Lower lobe of right lung (tissue), 2 donors: ENCODE measurements at places on chromosomes 2 and 18. TPM values are rescaled to one million over a fixed set of nuclear protein-coding genes. Genes with fewer than 3 reads are reported as not detected.
A peak's percentile ranks its signal among the peaks of the same experiment; 100 is the strongest.

DNA sequence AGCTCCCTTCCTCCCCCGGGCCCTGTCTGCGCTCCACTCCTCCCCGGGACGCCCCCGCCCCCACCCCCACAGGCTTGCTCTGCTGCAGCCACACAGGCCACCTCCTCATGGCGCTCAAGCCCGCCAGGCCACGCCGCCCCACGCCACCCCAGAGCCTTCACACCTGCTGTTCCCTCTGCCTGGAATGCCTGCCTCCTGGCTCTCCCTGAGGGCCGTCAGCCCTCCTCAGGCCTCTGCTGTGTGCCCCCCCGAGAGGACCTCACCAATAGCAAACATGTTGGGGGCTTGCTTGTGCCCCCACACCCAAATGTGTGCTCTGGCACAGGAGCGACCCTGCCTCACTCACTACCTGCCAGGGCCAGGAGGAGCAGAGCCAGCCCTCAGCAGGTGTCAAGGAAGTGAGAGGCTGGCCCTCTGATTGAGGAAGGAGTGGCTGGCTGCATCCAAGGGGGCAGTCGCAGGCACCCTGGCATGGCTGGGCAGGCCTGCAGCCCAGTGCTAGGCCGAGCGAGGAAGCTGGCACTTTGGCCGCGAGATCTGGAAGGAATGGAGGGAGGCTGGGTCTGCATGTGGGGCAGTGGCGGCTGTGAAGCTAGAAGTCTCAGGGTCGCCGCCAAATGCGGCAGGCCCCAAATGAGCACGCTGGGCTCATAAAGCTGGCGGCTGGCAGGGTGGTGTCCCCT, 86.5 kb downstream of the INHBB start:
- no peak overlapping the region for H3K27ac ChIP-seq
- no peaks in the 10 kb centered on the region for H3K4me1 ChIP-seq
- DNase-seq: no peak
- H3K4me3 ChIP-seq: no peak overlapping the region
- peaks cover under 1% of the 10 kb centered on the region for H3K27me3 ChIP-seq

DNA sequence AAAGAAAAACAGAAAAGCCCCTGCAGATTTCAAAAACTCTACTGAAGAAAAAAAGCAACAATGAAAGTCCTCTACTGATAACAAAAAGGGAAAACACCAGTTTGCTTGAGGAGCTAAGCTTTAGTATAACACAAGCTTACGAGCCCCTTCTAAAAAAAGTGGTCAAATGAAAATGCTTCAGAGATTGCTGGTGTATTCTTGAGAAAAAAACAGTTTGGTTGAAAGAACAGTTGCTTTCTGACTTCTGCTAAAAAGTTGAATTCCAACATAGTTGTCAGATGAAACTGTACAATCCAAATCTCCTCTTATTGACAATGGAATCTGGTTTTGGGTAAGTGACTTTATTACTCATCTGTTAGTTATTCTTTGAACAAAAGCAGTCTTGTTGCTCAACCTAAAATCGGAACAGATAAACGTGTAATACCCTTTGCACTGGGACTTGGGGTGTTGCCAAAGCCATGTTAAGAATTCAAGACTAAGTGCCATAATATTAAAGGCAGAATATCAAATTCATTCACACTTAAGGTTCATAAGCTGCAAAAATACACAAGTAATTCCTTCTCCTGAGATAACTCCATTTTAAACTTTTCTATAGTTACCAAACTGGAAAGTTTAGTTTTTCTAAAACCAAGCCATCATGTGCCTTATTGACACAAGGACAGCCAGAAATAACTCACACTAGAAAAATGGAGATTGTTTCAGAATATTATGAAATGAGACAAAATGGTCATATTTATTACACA, 45.3 kb upstream of the SPAG16 start:
- peak overlapping the region; percentile 33 for H3K27ac ChIP-seq
- no peaks in the 10 kb centered on the region for H3K27me3 ChIP-seq
- H3K36me3 ChIP-seq: no peaks in the 10 kb centered on the region
- no peak overlapping the region for H3K4me3 ChIP-seq

Gene FBXO15
- total RNA-seq: 4.2 TPM

DNA sequence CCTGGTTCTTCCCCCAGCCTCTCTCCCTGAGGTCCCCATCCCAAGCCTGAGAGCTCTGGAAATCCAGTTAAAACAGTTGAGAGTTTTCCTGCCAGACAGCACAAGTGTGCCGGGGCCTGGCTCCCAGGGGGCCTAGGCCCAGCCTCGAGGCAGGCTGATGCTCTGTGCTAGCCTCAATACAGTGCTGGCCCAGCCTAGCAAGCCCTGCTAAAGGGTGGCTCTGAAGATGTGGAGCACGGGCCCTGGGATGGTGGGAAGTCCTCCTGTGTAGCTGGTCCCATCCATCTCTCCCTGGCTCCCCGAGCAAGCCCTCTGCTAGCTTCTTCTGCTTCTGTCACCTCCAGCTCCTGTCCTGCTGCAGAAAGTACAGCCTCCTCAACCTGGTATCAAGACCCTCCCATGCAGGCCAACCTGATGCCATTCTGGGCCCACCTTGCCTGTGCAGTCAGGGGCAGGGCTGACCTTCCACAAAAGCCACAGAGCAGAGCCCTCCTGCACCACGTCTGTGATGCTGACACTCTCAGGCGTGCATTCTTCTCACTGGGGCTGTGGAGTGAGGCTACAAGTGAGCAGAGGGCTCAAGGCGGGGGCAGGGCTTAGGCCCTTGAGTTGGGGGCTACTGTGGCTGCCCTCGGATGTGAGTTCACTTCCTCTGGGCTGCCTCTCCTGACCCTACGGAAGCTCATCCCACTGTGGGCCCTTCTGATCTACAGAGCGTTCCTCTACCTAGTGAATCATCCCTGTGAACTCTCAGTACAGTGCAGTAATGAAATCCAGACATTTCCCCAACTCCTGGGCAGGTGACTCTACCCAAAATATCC, 60.1 kb upstream of the LAPTM4A start:
- no peak overlapping the region for H3K27ac ChIP-seq
- H3K36me3 ChIP-seq: no peaks in the 10 kb centered on the region
- H3K27me3 ChIP-seq: no peaks in the 10 kb centered on the region
- no peaks in the 10 kb centered on the region for H3K4me1 ChIP-seq

Gene PIK3C3
- 51.2 TPM for total RNA-seq

GRCh38 chr2:69831354-69831905, 2.0 kb downstream of the GMCL1 start:
- H3K27ac ChIP-seq: no peak overlapping the region
- DNase-seq: no peak
- peak overlapping the region; percentile 96 for H3K4me3 ChIP-seq
- H3K36me3 ChIP-seq: no peaks in the 10 kb centered on the region
- no peaks in the 10 kb centered on the region for H3K27me3 ChIP-seq
- H3K4me1 ChIP-seq: peaks cover 34% of the 10 kb centered on the region

GRCh38 chr2:231293163-231293562, 94.7 kb downstream of the ARMC9 start:
- H3K4me1 ChIP-seq: peaks cover 28% of the 10 kb centered on the region
- peaks cover 6% of the 10 kb centered on the region for H3K36me3 ChIP-seq

DNA sequence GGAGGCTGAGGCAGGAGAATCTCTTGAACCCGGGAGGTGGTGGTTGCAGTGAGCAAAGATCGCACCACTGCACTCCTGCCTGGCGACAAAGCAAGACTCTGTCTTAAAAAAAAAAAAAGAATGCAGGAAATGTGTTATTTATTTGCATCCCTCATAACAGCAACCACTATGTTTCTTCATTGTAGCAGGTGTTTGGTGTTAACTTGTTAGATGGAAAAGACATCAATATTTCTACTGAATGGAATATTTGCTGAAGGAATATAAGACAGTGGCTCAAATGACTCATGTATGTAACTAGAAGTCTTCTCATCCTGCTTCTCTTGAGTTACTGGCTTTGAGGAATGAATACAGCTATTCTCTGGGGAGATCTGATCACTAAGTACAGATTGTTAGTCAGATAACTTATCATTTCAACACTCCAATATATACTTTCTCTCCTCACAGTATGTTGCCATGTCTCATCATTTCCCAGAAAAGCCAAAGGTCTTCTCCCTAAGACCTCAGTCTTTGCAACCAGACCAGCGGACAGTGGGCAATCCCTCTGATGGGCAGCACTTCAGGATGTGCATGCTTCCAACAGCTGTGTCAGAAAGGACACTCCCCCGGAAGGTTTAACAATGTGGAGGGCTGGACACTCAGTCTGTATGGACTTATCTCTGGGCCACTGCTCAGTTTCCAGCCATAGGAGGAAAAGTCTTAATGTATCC, 104.4 kb upstream of the STK17B start:
- peaks cover 35% of the 10 kb centered on the region for H3K4me1 ChIP-seq
- DNase-seq: no peak
- no peaks in the 10 kb centered on the region for H3K27me3 ChIP-seq
- H3K36me3 ChIP-seq: peaks cover 3% of the 10 kb centered on the region

GRCh38 chr18:69980982-69981804, 33.5 kb upstream of the CD226 start:
- H3K36me3 ChIP-seq: no peaks in the 10 kb centered on the region
- H3K4me1 ChIP-seq: no peaks in the 10 kb centered on the region
- H3K27ac ChIP-seq: no peak overlapping the region
- no peaks in the 10 kb centered on the region for H3K27me3 ChIP-seq
- H3K4me3 ChIP-seq: no peak overlapping the region
- no peak for DNase-seq

Gene PKDCC
- 65.8 TPM for total RNA-seq

- H3K36me3 ChIP-seq: no peaks in the 10 kb centered on the region
- no peak for DNase-seq
- H3K27me3 ChIP-seq: no peaks in the 10 kb centered on the region
- H3K27ac ChIP-seq: no peak overlapping the region
- peaks cover 34% of the 10 kb centered on the region for H3K4me1 ChIP-seq
Measured at GRCh38 chr2:233056961-233057605, 3.1 kb upstream of the INPP5D start.

DNA sequence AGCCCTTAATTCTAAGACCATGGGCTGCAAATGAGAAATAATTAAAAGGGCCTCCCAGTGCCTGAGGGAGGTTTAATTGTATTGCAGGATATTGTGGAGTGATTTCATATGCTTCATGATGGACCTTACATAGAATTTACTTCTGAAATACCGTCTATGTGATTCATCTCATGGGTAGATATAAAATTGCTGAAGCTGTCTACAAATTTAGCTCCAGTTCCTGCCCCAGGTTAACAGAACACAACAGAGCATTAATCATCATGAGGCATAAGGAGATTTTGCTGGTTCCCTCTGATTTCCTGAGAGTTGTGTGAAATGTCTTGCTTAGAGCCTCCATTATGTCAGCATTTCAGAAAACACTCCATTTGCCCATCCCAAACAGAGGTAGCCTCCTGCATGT, 770 bp downstream of the UPP2 start:
- no peaks in the 10 kb centered on the region for H3K36me3 ChIP-seq
- H3K4me1 ChIP-seq: no peaks in the 10 kb centered on the region
- H3K27me3 ChIP-seq: no peaks in the 10 kb centered on the region
- DNase-seq: no peak
- no peak overlapping the region for H3K4me3 ChIP-seq
- H3K27ac ChIP-seq: no peak overlapping the region

Gene NOSTRIN
- total RNA-seq: 45.2 TPM

DNA sequence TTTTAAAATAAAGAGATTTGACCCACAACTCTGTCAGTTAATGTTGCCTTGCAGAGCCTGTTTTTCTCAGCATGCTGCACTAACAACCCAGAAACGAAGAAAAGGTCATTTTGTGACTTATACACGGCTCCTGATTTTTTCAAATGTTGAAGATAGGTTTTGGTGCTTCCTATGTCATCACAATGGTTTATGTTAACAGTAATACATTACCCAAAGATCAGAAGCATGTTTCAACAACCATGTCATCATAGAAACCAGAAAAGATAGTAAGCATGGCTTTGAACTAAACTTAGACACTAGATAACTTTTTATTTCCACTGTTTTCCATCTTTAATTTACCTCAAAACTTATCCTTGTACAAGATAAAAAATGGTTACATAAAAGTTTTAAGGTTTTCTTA, 10.1 kb downstream of the BAZ2B start:
- H3K27me3 ChIP-seq: no peaks in the 10 kb centered on the region
- peak overlapping the region; percentile 42 for H3K27ac ChIP-seq
- no peak for DNase-seq
- no peak overlapping the region for H3K4me3 ChIP-seq
- H3K4me1 ChIP-seq: peaks cover 36% of the 10 kb centered on the region

GRCh38 chr2:136205615-136206014, 87.7 kb upstream of the CXCR4 start:
- no peak overlapping the region for H3K4me3 ChIP-seq
- H3K36me3 ChIP-seq: no peaks in the 10 kb centered on the region
- DNase-seq: no peak
- H3K27ac ChIP-seq: no peak overlapping the region

GRCh38 chr2:113784823-113785744, 28.6 kb upstream of the SLC35F5 start:
- no peak for DNase-seq
- H3K4me3 ChIP-seq: no peak overlapping the region
- no peaks in the 10 kb centered on the region for H3K36me3 ChIP-seq
- H3K4me1 ChIP-seq: no peaks in the 10 kb centered on the region
- no peaks in the 10 kb centered on the region for H3K27me3 ChIP-seq
- no peak overlapping the region for H3K27ac ChIP-seq

DNA sequence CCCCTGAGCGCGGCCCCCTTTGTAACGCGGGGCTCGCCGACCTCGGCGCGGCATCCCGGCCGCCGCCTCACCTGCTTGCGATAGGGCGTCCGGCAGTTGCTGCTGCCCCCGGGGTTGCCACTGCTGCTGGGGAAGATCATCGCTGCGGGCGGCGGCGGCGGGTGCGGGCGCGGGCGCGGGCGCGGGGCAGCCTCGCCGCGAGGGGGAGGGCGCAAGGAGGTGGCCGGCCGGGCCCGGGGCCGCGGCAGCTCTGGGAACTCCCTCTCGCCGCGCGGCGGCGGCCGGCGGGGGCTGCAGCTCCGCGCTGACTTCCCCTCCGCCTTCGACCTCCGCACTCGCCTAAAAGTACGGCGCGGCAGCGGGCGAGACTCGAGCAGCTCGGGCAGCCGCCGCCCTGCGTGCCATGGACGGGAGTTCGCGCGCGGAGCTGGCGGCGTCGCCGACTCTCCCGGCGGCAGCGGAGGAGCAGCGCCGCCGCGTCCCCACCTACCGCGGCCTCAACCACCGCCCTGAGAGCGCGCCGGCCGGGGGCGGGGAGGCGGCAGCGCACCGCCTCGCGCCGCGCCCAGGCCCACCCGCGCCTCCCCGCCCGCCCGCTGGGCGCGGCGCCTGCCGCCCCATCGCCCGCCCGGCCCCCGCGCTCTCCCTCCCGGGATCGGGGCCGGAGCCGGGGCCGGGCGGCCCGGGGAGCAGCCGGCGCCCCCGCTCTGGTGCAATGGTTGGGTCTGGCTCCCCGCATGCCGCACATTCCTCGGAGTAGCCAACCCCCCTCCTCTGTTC, 86.0 kb downstream of the RBMS1 start:
- peak overlapping the region; percentile 89 for H3K4me3 ChIP-seq
- peak; percentile 80 for DNase-seq

DNA sequence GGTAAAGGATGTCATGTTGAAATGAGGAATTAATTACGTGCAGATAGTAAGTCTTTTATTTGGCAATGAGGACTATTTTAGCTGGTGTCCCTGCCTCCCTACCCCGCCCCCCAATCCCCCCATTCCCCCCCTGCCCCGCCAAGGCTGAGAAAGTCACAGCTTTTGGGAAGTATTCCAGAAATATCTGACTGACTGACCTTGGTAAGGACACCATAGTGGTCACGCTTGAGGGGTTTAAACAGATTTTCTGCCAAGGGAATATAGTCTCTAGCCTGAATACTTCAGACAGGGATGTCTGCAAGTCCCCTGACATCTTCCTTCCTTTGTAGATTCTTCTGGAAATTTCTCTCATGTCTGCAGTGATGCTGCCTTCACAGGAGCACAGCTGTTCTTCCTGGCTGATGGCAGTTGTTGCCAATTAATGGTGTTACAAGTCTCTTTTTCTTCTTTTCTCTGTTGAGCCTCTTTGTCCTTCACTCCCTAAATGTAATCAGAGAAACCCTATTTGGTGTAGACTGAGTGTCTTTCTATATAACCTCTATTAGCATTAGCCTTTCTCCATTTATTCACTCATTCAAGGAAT, 53.7 kb upstream of the MGAT5 start:
- H3K27me3 ChIP-seq: no peaks in the 10 kb centered on the region
- no peak overlapping the region for H3K4me3 ChIP-seq
- H3K4me1 ChIP-seq: peaks cover 26% of the 10 kb centered on the region
- no peak overlapping the region for H3K27ac ChIP-seq
